NCI-H2029 treated with DMSO at 0.1 percent for 48 hours (cell line): ENCODE measurements at places on chromosomes 3 and 15.

DNA sequence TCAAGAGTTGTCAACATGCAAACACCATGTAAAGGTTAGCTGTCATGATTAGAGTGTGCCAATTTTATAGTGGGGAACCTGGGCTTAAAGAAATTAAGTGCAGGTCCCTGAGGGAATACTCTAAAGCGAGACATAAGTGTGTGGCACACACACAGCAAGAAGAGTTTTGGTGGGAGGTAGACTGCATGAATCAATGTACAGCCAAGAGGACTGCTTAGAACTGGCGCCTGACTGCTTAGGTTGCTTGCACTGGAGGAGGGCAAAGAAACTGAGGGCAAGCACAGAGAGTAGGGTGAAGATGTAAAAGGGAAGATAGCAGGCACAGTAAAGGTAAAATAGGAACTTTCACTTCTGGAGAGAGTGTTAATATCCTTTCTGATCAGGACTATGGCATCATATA, 184.9 kb downstream of the SOX2 start:
- no peak for DNase-seq

GRCh38 chr3:194178128-194178527, 42.2 kb downstream of the HES1 start:
- DNase-seq = no peak

- DNase-seq = no peak
Observed at GRCh38 chr3:159649951-159650350, 338.7 kb upstream of the IL12A start.

DNA sequence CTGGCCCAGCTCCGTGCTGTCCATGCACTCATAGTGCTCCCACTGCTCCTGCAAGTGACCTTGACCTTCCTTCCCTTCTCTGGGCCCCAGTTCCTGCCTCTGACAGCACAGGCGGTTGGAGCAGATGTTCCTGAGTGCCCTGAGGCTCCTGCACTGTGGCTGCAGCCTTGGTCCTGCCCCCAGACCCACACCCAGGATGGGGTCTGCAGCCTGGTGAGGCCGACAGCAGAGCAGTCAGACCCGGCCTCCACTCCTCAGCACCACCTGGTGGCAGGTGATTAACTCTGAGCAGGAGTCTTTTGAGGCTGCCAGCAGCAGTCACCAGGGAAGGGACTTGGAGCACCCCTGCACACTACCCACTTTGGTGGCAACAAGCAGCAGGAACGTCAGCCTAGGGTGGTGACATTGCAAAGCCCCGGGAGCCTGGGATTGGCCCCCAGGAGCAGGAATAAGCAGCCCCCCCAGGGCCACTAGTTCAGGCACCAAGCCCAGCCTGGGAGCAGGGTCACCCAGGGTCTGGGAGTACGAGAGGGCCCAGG, 64.6 kb downstream of the CYP11A1 start:
- DNase-seq = no peak

DNA sequence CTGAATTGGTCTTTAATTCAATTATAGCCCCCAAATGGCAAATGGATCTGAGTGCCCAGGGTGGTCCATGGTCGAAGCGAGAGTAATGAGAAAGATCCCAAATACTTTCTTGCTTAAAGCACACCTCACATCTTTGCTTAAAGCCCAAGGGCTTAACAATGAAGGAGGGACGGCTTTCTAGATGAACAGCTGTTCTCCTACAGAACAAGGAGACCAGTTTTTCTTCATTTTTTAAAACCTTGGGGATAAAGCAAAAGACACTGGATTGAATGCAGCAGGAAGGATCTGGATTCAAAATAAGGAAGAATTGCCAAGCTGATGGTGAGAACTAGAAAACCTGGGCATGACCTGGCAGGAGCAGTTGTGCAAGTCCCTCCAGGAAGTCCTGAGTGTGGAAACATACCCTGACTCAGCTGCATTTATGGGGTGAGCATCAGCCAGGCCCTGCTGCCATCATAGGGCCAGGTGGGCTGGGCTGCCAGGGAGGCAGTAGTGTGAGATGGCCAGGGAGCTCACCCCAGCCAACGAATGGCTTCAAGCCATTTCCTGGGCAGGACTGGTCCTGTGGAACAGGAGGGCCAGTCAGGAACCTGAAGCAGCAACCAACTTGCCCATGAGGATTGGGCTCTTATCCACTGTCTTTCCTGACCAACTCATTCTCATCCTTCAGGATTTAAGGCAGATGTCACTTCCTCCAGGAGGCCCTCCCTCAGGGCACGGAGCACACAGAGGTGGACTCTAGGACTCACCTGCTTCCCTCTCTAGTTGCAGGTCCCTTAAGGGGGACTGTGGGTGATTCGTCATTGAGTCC, 18.4 kb upstream of the RHCG start:
- no peak for DNase-seq

DNA sequence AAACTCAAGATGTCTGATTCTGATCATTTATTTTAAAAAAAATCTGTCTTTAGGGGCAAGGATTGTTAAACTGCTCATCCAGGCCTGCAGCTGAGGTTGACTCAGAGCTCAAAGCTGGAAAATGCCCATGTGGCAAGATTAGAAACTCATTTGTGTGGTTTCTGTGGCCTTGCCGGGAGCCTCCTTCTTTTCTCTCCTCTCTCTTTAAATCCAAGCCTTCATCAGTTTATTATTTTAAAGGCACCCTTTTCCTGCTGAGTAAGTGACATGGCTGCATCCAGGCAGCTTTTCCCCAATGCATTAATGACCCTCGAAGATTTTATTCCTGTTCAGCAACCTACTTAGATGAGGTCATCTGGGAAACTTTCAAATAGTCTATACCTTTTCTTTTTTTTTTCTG, 221.3 kb upstream of the CDIN1 start:
- DNase-seq = no peak

- DNase-seq = no peak
Observed at GRCh38 chr3:195609229-195609628, 25.5 kb upstream of the APOD start.

- DNase-seq = no peak
Observed at GRCh38 chr3:24154013-24154695, 209.1 kb downstream of the NR1D2 start.

DNA sequence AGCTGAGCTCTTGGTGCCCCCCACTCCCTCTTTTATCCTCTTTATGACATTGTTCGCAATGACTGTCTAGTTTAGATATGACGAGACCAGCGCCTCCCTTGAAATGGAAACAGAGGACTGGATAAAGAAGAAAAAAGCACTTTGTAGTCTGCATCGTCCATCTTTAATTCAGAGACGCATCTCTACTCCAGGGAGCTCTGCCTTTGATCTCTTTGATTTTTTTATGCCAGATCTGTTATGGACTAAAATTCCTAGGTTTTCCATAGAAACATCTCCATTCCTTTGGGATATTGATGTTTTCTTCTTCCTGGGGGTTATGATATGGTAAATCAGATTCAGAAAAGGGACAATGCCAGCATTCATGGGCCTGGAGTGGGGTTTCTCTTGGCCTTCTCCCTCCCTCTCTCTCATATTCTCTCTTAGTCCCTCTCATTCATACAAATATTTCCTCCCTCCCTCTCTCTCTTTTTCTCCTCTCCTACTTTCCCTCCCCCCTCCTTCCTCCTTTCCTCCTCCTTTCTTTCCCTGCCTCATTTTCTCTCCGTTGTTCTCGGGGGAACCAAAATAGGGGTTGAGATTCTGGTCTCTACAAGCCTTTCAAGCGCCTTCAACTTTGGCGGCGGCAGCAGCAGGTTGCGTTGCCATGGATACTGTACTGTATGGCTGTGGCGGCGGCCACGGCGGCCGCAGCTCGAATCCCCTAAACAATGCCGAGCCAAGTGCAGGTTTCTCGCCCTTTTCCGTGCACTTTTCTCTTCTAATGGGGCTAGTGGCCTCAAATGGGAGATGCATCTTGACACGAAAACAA, 45.5 kb downstream of the ZIC4 start:
- no peak for DNase-seq

GRCh38 chr3:170355738-170356595, 1.5 kb upstream of the SKIL start:
- DNase-seq = no peak

DNA sequence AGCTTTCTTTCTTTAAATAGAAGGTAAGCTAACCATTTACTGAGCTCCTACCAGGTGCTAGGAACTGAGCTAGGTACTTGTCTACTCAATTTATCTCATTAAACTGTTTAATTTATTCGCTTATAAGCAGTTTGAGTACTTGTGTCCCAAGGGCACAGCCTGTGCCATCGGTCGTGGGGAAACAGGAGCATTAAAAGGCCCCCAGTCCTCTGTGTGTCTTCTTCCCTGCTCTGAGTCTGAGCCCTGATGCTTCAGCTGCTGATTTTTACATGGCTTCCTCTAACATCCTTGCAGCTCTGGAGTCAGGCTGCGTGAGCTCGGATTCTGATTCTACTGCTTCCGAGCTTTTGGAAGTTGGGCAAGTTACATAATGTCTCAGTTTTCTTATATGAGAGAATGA, 239.5 kb downstream of the EDEM1 start:
- DNase-seq = no peak

DNA sequence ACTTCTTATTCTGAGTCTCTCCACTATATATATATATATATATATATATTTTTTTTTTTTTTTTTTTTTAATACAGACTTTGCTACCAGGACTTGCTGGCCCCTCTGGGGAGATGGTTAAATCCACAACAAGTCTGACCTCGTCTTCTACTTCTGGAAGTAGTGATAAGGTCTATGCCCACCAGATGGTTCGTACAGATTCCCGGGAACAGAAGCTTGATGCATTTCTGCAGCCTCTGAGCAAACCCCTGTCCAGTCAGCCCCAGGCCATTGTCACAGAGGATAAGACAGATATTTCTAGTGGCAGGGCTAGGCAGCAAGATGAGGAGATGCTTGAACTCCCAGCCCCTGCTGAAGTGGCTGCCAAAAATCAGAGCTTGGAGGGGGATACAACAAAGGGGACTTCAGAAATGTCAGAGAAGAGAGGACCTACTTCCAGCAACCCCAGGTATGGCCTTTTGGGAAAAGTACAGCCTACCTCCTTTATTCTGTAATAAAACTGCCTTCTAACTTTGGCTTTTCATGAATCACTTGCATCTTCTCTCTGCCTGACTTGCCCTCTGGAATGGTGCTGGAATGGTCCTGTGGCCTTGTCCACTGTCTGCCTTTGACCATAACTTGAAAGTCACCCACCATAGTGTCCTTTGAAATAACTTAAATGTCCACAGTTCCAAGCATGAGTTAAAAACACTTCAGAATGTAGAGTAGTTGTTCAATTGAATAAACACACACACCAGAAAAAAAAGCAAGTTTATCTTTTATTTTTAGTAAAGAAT, 32.4 kb downstream of the MLH1 start:
- no peak for DNase-seq

DNA sequence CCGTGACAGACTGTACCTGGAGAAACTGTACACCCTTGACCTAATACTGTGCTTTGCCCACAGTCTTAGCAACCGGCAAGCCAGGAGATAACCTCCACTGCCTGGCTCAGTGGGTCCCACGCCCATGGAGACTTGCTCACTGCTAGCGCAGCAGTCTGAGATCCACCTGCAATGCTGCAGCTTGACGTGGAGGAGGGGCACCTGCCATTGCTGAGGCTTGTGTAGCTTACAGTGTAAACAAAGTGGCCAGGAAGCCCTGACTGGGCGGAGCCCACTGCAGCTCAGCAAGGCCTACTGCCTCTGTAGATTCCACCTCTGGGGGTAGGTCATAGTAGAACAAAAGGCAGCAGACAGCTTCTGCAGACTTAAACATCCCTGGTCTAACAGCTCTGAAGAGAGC, 189.3 kb downstream of the EDEM1 start:
- DNase-seq = peak; percentile 73
